ENCODE measurements at places on chromosomes 2 and 18. TPM values are rescaled to one million over a fixed set of nuclear protein-coding genes. Genes with fewer than 3 reads are reported as not detected.

Gene HOXD8
- 0.16 TPM for total RNA-seq

GRCh38 chr2:101744832-101745231 lies 47.3 kb downstream of the MAP4K4 start:
- no peak for DNase-seq

Gene LYG2
- not detected for total RNA-seq

Gene SIX2
- 0.65 TPM for total RNA-seq

Gene HAAO
- 1.9 TPM for total RNA-seq

Measured in Right ventricle myocardium inferior (tissue), 1 donor.